ENCODE measurements at places on chromosomes 4 and X. TPM values are rescaled to one million over a fixed set of nuclear protein-coding genes. Genes with fewer than 3 reads are reported as not detected.

DNA sequence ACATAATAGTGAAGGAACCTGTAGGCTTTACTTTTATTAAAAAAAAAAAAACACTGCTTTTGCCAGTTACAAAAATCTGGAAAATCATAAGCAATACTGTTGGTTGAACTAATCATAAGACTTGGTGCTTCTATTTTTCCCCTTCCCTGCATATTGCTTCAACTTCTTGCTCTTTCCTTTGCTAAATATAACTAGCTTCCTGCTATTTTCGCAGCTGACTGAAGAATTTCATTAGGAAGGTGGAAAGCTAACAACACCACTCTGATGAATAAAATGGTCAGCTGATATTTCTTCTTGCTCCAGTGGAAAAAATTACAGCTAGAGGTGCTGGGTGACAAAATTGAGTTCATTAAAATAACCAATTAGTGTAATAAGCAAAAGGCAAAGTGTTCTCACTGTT is 39.3 kb downstream of the MEPE start:
- H3K36me3 ChIP-seq: no peaks in the 10 kb centered on the region
- peaks cover 21% of the 10 kb centered on the region for H3K27me3 ChIP-seq
- no peak overlapping the region for H3K27ac ChIP-seq
- no peak overlapping the region for H3K4me3 ChIP-seq
- no peak for DNase-seq

- H3K27ac ChIP-seq: no peak overlapping the region
- H3K4me3 ChIP-seq: no peak overlapping the region
- no peaks in the 10 kb centered on the region for H3K4me1 ChIP-seq
- DNase-seq: no peak
Measured at GRCh38 chrX:73267979-73268378, 53.3 kb upstream of the NAP1L2 start.

GRCh38 chr4:61864286-61864685 is 664.2 kb downstream of the ADGRL3 start:
- H3K27me3 ChIP-seq: no peaks in the 10 kb centered on the region
- no peak for DNase-seq
- no peak overlapping the region for H3K4me3 ChIP-seq
- no peak overlapping the region for H3K27ac ChIP-seq

DNA sequence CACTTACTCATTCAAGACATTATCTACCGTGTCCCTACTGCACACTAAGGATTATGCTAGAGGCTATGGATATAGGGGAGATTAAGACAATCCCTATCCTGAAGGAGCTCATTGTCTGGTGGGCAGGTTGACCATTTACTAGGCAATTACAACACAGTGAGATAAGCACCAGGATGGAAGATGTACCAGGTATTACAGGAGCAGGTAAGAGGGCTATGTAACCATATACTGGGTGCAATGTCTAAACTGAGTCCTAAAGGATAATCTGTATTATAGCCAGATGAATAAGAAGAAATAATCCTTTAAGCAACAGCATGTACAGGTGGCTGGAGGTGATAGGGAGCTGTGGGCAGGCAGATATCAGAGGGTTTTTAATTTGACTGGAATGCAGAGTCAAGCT is 113.3 kb upstream of the TBC1D9 start:
- H3K4me3 ChIP-seq: no peak overlapping the region
- H3K4me1 ChIP-seq: no peaks in the 10 kb centered on the region
- DNase-seq: no peak
- no peak overlapping the region for H3K27ac ChIP-seq
- no peaks in the 10 kb centered on the region for H3K36me3 ChIP-seq

DNA sequence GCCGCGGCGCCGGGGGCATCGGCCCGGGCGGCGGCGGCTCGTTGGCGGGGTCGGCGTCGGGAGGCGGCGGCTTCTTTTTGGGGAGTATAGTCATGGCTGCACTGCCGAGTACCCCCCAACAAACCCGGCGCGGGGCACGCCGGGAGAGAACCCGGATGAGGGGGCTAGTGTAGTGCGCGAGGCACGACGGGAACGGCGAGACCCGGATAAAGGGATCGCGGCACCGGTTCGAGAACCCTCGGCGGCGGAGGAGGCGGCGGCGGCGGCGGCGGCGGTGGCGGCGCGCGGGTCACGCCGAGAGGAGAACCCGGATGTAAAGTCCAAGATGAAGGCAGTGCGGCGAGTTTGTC is at the start of gene OTUD5:
OTUD5 (minus strand) TSS at position 131 of the 350 bp plus-strand sequence; CDS start at position 94, 37 bp downstream.
- no peaks in the 10 kb centered on the region for H3K27me3 ChIP-seq
- H3K4me3 ChIP-seq: peak within 1 kb of the TSS; percentile 98
- peak within 1 kb of the TSS; percentile 100 for H3K27ac ChIP-seq
- H3K4me1 ChIP-seq: peaks cover 48% of the 10 kb centered on the region
- peaks cover 17% of the 10 kb centered on the region for H3K36me3 ChIP-seq

GRCh38 chrX:136582624-136583023 is 50.6 kb downstream of the VGLL1 start:
- no peaks in the 10 kb centered on the region for H3K27me3 ChIP-seq
- H3K27ac ChIP-seq: no peak overlapping the region
- peaks cover 54% of the 10 kb centered on the region for H3K4me1 ChIP-seq

GRCh38 chrX:153549807-153550206 is 32.4 kb downstream of the ATP2B3 start:
- H3K27ac ChIP-seq: no peak overlapping the region
- no peak overlapping the region for H3K4me3 ChIP-seq
- H3K4me1 ChIP-seq: no peaks in the 10 kb centered on the region
- no peak for DNase-seq
- H3K27me3 ChIP-seq: no peaks in the 10 kb centered on the region
- H3K36me3 ChIP-seq: no peaks in the 10 kb centered on the region

DNA sequence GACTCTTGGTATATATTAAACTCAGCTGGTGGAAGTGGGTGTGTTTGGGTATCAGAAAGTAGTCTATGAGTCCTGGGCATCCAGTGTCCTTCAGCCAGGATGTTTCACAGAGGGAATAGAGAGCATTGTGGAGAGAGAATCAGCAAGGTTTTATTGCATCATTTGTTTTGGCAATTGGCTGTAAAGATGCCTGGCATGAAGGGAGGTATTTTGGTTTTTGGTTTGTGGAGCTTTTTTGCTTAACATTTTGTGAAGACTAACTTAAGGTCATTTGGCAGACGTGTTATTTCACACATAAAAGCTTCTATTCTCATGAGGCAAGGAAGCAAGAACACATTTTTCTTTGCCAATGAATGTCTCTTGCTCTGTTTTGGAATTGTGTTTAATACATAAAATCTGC is 71.1 kb downstream of the DCLK2 start:
- H3K27me3 ChIP-seq: peaks cover 8% of the 10 kb centered on the region
- H3K27ac ChIP-seq: no peak overlapping the region
- no peaks in the 10 kb centered on the region for H3K36me3 ChIP-seq

- H3K27ac ChIP-seq: no peak overlapping the region
- H3K36me3 ChIP-seq: no peaks in the 10 kb centered on the region
- DNase-seq: no peak
- no peak overlapping the region for H3K4me3 ChIP-seq
- no peaks in the 10 kb centered on the region for H3K4me1 ChIP-seq
Measured at GRCh38 chr4:56860781-56861180, 39.3 kb upstream of the SPINK2 start.

DNA sequence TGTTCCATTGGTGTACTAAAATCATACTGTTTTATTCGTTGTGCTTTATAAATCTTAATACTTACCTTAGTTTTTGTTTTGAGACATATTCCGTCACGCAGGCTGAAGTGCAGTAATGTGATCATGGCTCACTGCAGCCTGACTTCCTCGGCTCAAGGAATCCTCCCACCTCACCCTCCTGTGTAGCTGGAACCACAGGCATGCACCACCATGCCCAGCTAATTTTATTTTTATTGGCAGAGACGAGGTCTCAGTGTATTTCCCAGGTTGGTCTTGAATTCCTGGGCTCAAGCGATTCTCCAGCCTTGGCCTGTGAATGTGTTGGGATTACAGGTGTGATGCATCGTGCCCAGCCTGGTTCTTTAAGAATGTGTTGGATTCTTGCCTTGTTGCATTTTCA is 24.4 kb upstream of the DCK start:
- no peak overlapping the region for H3K27ac ChIP-seq
- no peak overlapping the region for H3K4me3 ChIP-seq
- H3K27me3 ChIP-seq: no peaks in the 10 kb centered on the region
- DNase-seq: no peak

- H3K27ac ChIP-seq: no peak overlapping the region
- H3K4me1 ChIP-seq: no peaks in the 10 kb centered on the region
- H3K4me3 ChIP-seq: no peak overlapping the region
- DNase-seq: no peak
Measured at GRCh38 chrX:51456246-51456645, 40.1 kb downstream of the NUDT11 start.

- H3K27me3 ChIP-seq: no peaks in the 10 kb centered on the region
- H3K4me1 ChIP-seq: no peaks in the 10 kb centered on the region
- DNase-seq: no peak
- H3K4me3 ChIP-seq: no peak overlapping the region
Measured at GRCh38 chr4:47427935-47428334, 35.6 kb downstream of the COMMD8 start.

GRCh38 chrX:22237479-22237878 is 35.2 kb upstream of the CBLL2 start:
- H3K27ac ChIP-seq: no peak overlapping the region
- DNase-seq: no peak
- H3K36me3 ChIP-seq: peaks cover 31% of the 10 kb centered on the region
- H3K27me3 ChIP-seq: peaks cover 1% of the 10 kb centered on the region

- H3K4me3 ChIP-seq: no peak overlapping the region
- no peaks in the 10 kb centered on the region for H3K36me3 ChIP-seq
- no peak overlapping the region for H3K27ac ChIP-seq
- peaks cover 3% of the 10 kb centered on the region for H3K27me3 ChIP-seq
- no peak for DNase-seq
Measured at GRCh38 chr4:6095023-6095752, 77.0 kb upstream of the C4orf50 start.

- H3K4me1 ChIP-seq: no peaks in the 10 kb centered on the region
- H3K36me3 ChIP-seq: peaks cover 17% of the 10 kb centered on the region
- H3K27me3 ChIP-seq: no peaks in the 10 kb centered on the region
Measured at GRCh38 chr4:37641886-37642849, 44.0 kb downstream of the RELL1 start.

DNA sequence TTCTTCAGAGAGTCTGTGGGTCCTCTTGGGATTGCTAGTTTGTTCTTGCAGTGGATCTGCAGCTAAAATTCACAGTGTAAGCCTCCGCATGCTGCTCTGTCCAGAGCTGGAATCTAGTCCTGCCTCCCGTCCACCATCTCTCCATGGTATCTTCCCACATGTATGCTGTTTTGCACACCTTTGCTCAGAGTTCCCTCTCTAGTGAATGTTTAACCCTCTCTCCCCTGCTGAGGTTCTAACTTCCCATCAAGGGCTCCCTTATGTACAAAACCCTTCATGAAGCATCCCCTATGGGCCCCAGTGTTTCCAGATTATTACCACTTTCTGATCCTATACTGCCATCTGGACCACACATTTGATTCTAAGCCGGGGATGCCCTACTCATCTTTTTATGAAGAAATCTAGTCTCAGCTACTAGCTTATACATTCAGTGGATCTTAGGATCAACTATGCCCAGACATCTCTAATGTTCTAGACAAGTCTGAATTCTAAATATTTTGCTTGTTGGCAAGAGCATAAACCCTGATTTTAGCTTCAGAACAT is 157.3 kb downstream of the CPEB2 start:
- no peak for DNase-seq
- no peaks in the 10 kb centered on the region for H3K36me3 ChIP-seq
- H3K4me3 ChIP-seq: no peak overlapping the region
- peaks cover 9% of the 10 kb centered on the region for H3K27me3 ChIP-seq
- no peaks in the 10 kb centered on the region for H3K4me1 ChIP-seq

GRCh38 chr4:177229331-177229730 is 80.3 kb upstream of the NEIL3 start:
- peak overlapping the region; percentile 60 for H3K4me3 ChIP-seq
- H3K27ac ChIP-seq: no peak overlapping the region
- H3K4me1 ChIP-seq: peaks cover 15% of the 10 kb centered on the region
- H3K27me3 ChIP-seq: peaks cover 2% of the 10 kb centered on the region

DNA sequence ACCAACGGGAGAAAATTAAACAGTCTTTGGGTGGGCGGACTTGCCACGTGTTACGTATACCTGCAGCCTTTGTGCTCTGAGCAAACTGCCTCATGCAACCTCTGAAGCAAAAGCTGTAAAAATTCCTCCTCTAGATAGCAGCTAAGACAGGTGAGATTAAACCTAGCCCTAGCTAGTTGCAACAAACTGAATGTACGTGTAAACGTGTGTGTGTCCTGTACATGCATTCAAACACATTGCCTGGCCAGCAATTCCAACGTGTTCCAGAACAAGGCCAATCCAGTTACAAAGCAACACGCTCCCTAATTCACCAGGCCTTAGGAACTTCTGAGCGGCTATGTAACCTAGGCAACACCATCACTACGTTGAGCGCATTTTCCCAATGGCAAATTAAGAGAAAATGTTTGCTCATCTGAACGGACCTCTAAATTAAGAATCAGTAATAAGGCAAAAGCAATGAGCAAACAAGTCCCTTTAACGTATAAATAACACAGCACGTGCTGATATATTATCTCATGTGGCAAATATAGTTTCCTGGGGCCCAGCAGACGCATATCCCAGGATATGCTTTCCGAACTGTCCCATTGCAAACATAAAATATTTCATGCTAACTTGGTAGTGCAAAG is 792 bp downstream of the PPID start:
- H3K4me1 ChIP-seq: peaks cover 51% of the 10 kb centered on the region
- DNase-seq: peak; percentile 22
- peak overlapping the region; percentile 93 for H3K4me3 ChIP-seq
- H3K27me3 ChIP-seq: peaks cover 7% of the 10 kb centered on the region

The GPM6B gene
- not detected for total RNA-seq

The TGIF2LX gene
- total RNA-seq: not detected

The CYBB gene
- 0.25 TPM for total RNA-seq

The GPRASP1 gene
- total RNA-seq: 3.9 TPM

The KIF4A gene
- 19.5 TPM for total RNA-seq

The PTTG2 gene
- not detected for total RNA-seq

The RADX gene
- 7.4 TPM for total RNA-seq

The ANXA3 gene
- 0.63 TPM for total RNA-seq

The CCDC158 gene
- not detected for total RNA-seq
